ENCODE measurements at places on chromosomes 12 and 14. TPM values are rescaled to one million over a fixed set of nuclear protein-coding genes. Genes with fewer than 3 reads are reported as not detected.

KLHL33 gene
- 0.17 TPM for total RNA-seq

ANO4 gene
- not detected for total RNA-seq

RPGRIP1 gene
- total RNA-seq, result not detected

HOXC9 gene
- total RNA-seq, result not detected

GRCh38 chr12:58372298-58372697, 430.9 kb downstream of the ATP23 start:
- no peaks in the 10 kb centered on the region for H3K36me3 ChIP-seq
- no peak overlapping the region for H3K27ac ChIP-seq
- no peak overlapping the region for H3K4me3 ChIP-seq
- DNase-seq, result no peak
- no peaks in the 10 kb centered on the region for H3K27me3 ChIP-seq
- H3K4me1 ChIP-seq, result no peaks in the 10 kb centered on the region

DNA sequence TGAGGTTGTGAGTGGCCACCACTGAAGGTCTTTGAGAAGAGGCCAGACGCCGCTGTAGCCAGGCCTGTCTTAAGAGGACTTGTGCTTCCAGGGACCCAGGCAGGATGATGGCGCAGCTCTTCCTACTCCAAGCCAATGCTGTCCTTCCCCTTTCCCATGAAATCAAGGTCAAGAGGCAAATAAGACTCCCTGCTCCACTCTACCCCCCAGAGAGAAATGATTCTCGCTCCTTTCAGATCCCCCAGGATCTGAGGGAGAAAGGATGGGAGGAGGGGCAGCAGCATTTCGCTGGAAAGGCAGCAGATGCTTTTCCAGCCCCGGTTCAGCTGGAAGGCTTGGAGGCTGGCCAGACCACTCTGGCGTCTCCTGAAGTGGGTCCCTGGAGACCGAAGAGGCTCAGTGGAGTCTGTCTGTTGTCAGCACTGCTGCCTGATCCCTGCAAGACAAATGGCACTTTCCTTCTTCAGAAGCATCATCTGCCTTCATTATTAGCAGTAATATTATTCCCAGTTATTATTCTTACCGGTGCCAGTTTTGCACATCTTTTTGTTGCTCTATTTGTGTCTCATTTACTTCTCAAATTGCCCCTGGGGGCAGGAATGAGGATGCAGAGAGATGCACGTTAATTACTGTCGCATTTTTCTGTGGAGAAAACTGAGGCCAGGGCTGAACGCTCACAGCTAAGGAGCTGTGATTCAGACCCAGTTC, 51.4 kb downstream of the C14orf132 start:
- H3K4me1 ChIP-seq, result no peaks in the 10 kb centered on the region
- H3K4me3 ChIP-seq, result no peak overlapping the region
- H3K27me3 ChIP-seq, result no peaks in the 10 kb centered on the region
- no peaks in the 10 kb centered on the region for H3K36me3 ChIP-seq

DNA sequence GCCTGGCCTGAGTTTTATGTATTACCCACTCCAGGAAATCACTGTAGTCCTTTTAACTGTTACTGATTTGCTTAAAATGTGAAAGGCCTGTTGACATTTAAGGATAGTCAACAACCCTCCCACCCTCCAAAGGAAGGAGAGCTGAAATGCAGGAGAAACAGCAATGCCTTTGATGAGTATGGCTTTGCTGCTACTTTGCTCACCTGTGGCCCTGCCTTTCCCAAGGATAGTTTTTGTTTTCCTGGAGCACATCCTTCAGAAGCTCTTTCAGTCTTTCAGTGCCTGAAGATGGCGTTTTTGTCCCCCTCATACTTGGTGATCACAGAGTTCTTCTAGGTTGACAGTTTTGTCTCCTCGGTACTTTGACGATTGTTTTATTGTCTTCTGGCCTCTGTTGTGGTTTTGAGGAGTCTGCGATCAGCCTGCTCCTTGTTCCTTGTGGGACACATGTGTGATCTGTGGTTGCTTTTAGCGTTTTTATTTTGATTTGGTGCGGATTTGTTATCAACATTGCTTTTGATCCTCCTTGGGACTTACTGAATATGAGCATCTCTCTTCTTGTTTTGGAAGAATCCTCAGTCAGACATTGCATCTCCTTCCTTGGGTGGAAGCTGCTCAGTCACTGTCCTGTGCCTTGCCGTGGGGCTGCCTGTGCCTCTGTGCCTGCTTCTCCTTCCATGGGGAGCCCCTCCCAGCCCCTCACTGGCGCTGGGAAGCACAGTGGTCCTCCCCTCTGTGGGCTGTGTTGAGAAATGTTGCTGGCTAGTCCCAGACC, 17.2 kb downstream of the PACS2 start:
- no peak for DNase-seq
- H3K4me3 ChIP-seq, result no peak overlapping the region

All from activated CD4-positive, alpha-beta T cell treated with anti-CD3 and anti-CD28 coated beads, Interleukin-2, amount 10 ng/mL, durations not matched to agents 7 days and 5 days (primary cell).